Naive thymus-derived CD8-positive, alpha-beta T cell (primary cell): ENCODE measurements at places on chromosomes 3 and 15. TPM values are rescaled to one million over a fixed set of nuclear protein-coding genes. Genes with fewer than 3 reads are reported as not detected.

DNA sequence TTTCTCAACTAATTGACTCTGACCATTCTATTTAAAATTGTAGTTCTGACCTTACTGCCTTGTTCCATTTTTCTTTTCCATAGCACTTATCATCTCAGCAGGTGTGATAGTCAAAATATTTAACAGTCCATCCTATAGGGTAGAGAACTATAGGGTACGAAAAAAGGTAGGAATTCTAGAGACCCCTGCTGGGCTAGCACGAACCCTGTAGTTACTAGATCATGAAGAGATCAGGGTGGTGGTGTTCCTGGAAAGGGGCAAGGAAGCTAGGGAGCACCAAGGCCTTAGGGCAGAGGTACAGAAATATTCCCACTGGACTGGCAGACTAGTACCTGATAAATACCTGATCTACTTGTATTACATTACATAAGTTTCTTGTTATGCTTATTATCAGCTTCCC, 31.9 kb upstream of the XIRP1 start:
- DNase-seq: no peak

GRCh38 chr15:31300981-31301672, 25.5 kb upstream of the KLF13 start:
- no peak for DNase-seq

- DNase-seq: no peak
These were observed 796.1 kb downstream of the TBL1XR1 start for GRCh38 chr3:176401211-176401610.

CEMIP gene
- total RNA-seq: not detected

GRCh38 chr3:71563827-71564226, 19.7 kb downstream of the FOXP1 start:
- no peak for DNase-seq

DNA sequence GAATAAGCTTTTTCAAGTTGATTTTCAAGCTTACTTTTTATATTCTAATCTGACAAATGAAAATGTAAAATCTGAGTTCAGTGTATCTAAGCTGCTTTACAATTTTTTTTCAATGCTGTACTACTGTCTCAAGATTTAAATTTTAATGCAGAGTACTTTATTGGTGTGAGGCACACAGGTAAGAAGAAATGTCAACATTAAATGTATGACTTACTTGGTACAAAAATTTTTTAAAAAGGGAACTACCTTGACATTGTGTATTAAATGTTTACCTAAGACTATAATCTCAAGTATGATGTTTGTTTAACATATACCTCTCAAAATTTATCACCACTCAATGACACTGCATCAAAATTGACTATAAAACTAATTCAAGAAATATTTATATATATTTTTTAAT, 62.7 kb downstream of the NECTIN3 start:
- no peak for DNase-seq

- no peak for DNase-seq
These were observed 177.5 kb downstream of the EPHA6 start for GRCh38 chr3:96991800-96992365.

DNA sequence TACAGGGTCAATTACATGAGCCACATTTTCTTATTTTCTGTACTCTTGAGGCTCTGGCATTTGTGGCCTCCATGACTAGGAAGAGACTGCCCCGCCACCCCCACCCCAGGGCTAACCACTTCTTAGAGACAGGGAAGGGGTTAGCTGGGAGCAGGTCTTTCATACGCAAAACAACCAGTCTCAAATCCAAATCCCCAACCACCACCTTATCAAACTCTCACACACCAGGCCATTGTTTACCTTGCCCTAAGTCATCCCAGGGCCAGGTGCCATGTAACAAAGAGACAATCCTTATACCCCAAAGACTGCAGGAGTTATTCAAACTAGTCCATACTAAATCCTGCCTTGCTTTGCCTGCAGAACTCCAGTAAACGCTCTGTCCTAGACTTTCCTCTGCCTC, 77.8 kb downstream of the B3GNT5 start:
- DNase-seq: no peak

PLA2G4F gene
- total RNA-seq: not detected

- no peak for DNase-seq
These were observed 27.7 kb upstream of the MYH15 start for GRCh38 chr3:108538083-108538482.
